Dermis microvascular lymphatic vessel endothelial cell (primary cell): ENCODE measurements at places on chromosomes 3 and 15.
A peak's percentile ranks its signal among the peaks of the same experiment; 100 is the strongest.

DNA sequence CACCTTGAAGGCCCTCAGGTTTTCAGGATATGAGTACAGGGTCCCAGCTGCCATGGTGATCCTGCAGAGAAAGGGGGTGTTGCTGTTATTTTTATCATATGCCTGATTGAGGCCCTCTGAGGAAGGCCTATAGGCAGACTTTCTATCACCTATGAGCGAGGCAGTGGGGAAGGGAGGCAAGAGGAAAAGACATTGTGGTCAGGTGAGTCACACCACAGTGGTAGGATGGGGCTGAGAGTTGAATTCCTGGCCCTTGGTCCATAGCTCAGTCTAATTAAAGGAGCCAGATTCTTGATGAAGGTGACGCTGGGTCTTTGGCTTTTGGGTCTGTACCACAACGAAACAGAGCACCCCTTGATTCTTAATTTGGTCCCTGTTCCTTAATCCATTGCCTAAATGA, 72.7 kb downstream of the ZNF621 start:
- DNase-seq = no peak

DNA sequence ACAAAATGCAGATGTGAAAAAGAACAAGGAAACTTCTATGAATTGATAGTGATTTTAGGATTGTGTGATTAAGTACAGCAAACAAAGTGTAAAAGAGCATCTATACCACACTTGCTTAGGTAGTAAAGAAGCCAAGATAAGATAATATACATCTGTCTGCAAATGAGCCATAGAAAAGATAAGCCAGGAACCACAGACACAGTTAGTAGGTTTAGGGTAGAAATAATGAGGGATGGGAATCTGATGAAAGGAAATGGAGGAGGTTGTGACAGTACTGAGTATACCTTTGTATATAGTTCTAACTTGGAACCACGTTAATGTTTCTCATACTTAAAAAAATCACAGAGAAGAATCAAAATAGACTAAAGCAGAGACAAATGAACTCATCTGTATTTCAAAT, 54.0 kb downstream of the TCF12 start:
- DNase-seq = no peak

- DNase-seq = no peak
Measured at GRCh38 chr3:125645616-125646015, 50.3 kb upstream of the OSBPL11 start.

- DNase-seq = peak; percentile 48
Measured at GRCh38 chr3:11603628-11604027, 40.1 kb downstream of the VGLL4 start.

- no peak for DNase-seq
Measured at GRCh38 chr15:74369756-74370155, 2.3 kb upstream of the CYP11A1 start.

- DNase-seq = no peak
Measured at GRCh38 chr3:141547791-141548190, 61.0 kb downstream of the RASA2 start.

GRCh38 chr3:117696851-117697407, 987.4 kb downstream of the TUSC7 start:
- DNase-seq = no peak

DNA sequence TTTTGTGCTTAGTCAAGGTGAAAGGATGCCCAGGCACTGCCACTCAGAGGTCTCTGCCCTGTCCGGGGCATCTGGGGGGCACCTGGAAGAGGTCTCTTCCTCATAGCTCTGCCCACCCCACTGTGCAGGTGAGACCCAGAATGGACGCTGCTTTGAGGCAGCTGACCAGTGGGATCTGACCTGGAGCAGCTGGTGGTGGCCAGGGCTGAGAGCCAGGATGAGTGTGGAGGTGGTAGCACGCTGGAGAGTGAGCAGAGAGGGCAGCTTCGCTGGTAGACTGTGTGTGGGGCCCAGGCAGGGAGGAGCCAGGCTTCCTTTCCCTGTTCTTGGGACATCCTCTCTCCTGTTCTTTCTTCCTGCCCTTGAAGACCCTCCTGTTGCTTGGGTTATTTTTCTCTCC, 32.2 kb upstream of the PLA2G4E start:
- DNase-seq = no peak
